ENCODE measurements at places on chromosomes 12 and 14. TPM values are rescaled to one million over a fixed set of nuclear protein-coding genes. Genes with fewer than 3 reads are reported as not detected.

The CYP27B1 gene
- total RNA-seq = 2.7 TPM

The TMEM30B gene
- total RNA-seq = 22.9 TPM

The LRP6 gene
- total RNA-seq = 61.7 TPM

The TAS2R43 gene
- total RNA-seq = 2.6 TPM

The IL22 gene
- total RNA-seq = not detected

The KCNH3 gene
- 0.12 TPM for total RNA-seq

The CORO1C gene
- 78.2 TPM for total RNA-seq

The FGF6 gene
- total RNA-seq = not detected

The PMCH gene
- total RNA-seq = not detected

The CACNA2D4 gene
- not detected for total RNA-seq

The PA2G4 gene
- total RNA-seq = 237 TPM

The SAMD4A gene
- total RNA-seq = 6.9 TPM

The TRPV4 gene
- 1.0 TPM for total RNA-seq

The CDCA3 gene
- total RNA-seq = 37.2 TPM

The P2RX2 gene
- 3.0 TPM for total RNA-seq

The RNASE3 gene
- not detected for total RNA-seq

The INHBC gene
- not detected for total RNA-seq

The JDP2 gene
- 46.4 TPM for total RNA-seq

The TMEM63C gene
- 6.4 TPM for total RNA-seq

The MIP gene
- total RNA-seq = not detected

The RIPK3 gene
- 0.16 TPM for total RNA-seq

The CLEC1A gene
- not detected for total RNA-seq

The MGP gene
- not detected for total RNA-seq

The LARP4 gene
- total RNA-seq = 59.1 TPM

Measured in GM23338 (cell line).